GM23248 (cell line): ENCODE measurements at places on chromosomes 6 and 20.

GRCh38 chr20:46757754-46758678 is 48.6 kb downstream of the SLC2A10 start:
- peak; percentile 69 for DNase-seq

GRCh38 chr6:24854077-24854666 is 55.5 kb upstream of the ARMH2 start:
- no peak for DNase-seq

- no peak for DNase-seq
Observed at GRCh38 chr6:109867970-109868358, 110.1 kb upstream of the GPR6 start.

DNA sequence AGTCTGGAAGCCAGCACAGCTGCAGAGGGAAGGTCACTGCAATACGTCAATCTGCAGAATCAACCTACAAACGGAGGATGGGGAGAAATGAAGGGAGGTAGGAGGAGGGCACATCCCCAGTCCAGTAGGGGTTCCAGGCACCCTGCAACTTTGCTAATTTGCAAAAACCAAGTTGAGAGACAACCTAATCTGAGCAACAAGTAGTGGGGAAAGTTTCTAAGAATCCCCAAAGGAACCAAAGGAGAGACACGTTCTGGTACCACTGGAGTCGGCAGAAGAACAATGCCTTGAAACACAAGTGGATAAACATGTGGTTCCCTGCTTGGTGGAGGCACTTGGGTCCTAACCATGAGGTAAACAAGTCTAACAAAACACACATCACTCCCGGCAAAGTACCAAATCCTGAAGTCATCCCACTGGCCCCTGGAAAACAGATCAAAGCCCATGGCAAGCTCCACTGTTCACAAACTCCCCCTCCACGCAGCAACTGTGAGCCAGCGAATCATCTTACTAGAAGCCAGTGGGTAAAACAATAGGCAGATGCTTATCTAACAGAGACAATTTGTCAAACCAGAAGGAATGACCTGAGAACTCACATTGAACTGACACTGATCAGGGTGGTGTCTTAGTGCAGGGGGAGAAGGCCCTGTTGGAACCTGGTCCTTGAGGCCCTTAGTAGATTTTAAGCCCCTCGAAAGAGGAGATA is 4.7 kb downstream of the MRPS18A start:
- DNase-seq = no peak

- peak; percentile 64 for DNase-seq
Observed at GRCh38 chr20:53003420-53004154, 31.4 kb downstream of the TSHZ2 start.

GRCh38 chr6:145508107-145508506 is 227.2 kb downstream of the EPM2A start:
- DNase-seq = no peak

DNA sequence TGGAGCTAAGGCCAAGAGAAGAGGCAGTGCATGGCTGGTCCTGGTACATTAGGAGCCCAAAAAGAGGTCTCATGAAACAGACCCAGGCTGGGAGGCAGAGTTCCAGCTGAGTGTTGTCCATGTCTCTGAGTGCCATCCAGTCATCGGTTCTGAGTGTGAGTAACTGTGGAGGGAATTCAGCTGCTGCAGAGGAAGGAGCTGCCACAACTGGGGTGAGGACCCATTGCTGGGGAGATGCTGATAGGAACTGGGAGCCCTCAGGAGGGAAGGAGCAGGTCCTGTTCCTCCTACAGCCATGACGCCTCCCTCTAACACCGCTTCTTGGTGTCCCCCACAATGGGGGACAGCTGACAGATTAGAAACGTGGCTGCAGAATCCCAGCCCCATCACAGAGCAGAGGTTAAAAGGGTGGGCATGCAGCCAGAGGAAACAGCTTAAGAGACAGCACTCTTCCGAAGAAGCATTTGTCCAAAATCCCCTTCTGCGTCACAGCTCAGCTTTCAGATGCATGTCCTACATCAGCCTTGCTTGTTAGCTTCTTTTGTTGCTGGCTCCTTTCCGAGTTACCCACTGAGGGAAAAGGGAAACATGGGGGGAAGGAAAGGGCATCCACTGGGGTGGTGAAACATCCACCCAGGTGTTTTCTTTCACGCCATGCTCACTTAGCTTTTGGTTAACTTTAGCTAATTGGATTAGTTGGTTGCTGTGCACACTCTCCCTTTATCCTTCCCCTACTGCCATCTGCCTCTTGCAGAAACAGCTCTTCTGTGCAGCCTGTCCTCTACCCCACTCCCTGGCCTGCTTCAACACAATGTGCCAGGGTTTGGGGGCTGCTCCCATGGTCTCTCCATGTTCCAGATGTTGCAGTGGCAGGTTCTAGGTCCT is 239.2 kb downstream of the SYNDIG1 start:
- DNase-seq = no peak

GRCh38 chr20:8334641-8335040 is 202.6 kb downstream of the PLCB1 start:
- DNase-seq = no peak

GRCh38 chr6:149247385-149247763 is 70.1 kb upstream of the TAB2 start:
- DNase-seq = no peak

GRCh38 chr20:38902601-38903000 is 23.6 kb upstream of the FAM83D start:
- DNase-seq = no peak
